ENCODE measurements at places on chromosomes 16 and 17. TPM values are rescaled to one million over a fixed set of nuclear protein-coding genes. Genes with fewer than 3 reads are reported as not detected.

GRCh38 chr17:44864831-44865230, 17.1 kb downstream of the HIGD1B start:
- H3K4me1 ChIP-seq: no peaks in the 10 kb centered on the region
- DNase-seq: no peak
- H3K36me3 ChIP-seq: peaks cover 40% of the 10 kb centered on the region
- H3K4me3 ChIP-seq: no peak overlapping the region
- no peak overlapping the region for H3K27ac ChIP-seq

GRCh38 chr17:73595479-73595878, 48.8 kb downstream of the SDK2 start:
- H3K27me3 ChIP-seq: no peaks in the 10 kb centered on the region
- H3K27ac ChIP-seq: no peak overlapping the region
- peak; percentile 72 for DNase-seq
- H3K4me3 ChIP-seq: no peak overlapping the region
- no peaks in the 10 kb centered on the region for H3K36me3 ChIP-seq

GRCh38 chr17:4742629-4743028, 2.9 kb upstream of the CXCL16 start:
- H3K4me3 ChIP-seq: no peak overlapping the region
- H3K4me1 ChIP-seq: peaks cover 15% of the 10 kb centered on the region
- H3K36me3 ChIP-seq: no peaks in the 10 kb centered on the region
- no peak for DNase-seq
- H3K27ac ChIP-seq: no peak overlapping the region

CCL5 gene
- total RNA-seq: not detected

ZPBP2 gene
- not detected for total RNA-seq
